Right renal cortex interstitium (tissue), 3 donors: ENCODE measurements at places on chromosomes 1 and 21. TPM values are rescaled to one million over a fixed set of nuclear protein-coding genes. Genes with fewer than 3 reads are reported as not detected.

The GLRX2 gene
- 12.6 TPM for polyA plus RNA-seq

GRCh38 chr1:31380181-31380580 is 7.3 kb upstream of the FABP3 start:
- no peak for DNase-seq

- DNase-seq = no peak
Measured at GRCh38 chr1:228494970-228495853, 8.0 kb downstream of the RNF187 start.

The PDZK1IP1 gene
- polyA plus RNA-seq = 43.7 TPM

The RORC gene
- polyA plus RNA-seq = 1.5 TPM

GRCh38 chr1:20486457-20487235 is 636 bp upstream of the CAMK2N1 start:
- no peak for DNase-seq
